ENCODE measurements at places on chromosomes 6 and 20.

DNA sequence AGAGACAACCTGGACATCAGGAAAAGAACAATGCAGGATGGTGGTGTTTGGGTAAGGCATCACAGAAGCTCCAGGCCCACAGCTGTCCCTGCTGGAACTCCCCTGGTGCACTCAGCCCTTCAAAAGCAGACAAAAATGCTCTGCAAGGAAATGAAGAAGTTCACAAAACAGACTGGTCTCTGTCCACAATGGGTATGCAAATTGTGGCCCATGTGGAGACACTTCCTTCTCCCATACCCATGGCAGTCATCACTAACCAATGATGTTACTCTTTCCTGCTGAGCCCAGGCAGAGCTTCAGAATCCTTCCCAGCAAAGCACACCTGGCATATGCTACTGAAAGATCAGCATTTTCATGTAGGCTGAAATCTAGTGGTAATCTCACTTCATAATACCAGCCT lies 42.6 kb upstream of the PXDC1 start:
- no peak for DNase-seq

DNA sequence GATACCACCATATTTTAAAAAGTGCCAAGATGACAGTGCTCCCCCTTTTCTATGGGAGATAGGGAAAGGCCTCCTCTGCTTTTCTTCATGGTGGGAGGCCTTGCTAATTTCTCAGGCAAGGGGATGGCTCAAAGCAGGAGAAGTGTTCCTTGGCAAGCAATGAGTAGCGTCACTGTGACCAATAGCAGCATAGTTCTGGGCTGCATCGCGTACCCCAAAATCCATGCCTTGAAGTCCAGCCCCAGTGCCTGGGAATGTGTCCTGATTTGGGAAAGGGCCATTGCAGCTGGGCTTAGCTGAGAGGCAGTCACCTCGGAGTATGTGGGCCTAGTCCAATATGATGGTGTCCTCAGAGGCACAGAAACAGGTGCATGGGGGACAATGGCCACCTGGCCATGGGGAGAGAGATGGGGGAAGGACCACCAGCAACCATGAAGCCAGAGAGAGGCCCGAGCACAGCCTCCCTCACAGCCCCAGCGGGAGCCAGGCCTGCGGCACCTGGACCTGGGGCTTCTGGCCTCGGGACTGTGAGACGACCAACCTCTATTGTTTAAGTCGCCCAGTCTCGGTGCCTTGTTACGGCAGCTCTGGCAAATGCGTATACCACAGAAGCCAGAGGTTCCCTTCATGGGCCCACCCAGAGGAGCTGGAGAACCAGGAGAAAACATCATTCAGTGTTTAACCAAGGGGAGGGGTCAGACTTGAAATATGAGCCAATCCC lies 153.1 kb upstream of the RPS6KA2 start:
- DNase-seq = no peak

GRCh38 chr6:130105996-130106704 lies 87.8 kb downstream of the L3MBTL3 start:
- DNase-seq = no peak

GRCh38 chr6:125099211-125100073 lies 54.1 kb upstream of the TPD52L1 start:
- DNase-seq = peak; percentile 14

DNA sequence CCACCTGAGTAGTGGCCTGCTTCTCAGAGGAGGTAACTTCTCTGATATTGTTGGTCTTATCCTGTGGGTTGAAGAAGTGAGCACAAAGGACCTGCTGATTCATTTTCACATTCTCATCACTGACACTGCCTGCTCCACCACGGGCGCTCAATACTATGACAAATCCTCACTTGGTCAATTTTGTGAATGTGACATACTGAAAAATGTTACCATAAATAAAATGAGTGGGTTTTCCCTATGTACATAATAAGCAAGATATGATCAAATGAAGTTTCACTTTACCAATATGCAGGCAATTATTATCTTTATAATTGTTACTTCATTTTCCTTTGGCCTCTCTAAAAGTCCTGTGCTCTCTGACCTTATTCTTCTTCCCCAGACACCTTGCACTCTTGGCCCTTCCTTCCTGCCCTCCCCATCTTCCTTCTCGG lies 71.5 kb upstream of the RIPOR2 start:
- no peak for DNase-seq

DNA sequence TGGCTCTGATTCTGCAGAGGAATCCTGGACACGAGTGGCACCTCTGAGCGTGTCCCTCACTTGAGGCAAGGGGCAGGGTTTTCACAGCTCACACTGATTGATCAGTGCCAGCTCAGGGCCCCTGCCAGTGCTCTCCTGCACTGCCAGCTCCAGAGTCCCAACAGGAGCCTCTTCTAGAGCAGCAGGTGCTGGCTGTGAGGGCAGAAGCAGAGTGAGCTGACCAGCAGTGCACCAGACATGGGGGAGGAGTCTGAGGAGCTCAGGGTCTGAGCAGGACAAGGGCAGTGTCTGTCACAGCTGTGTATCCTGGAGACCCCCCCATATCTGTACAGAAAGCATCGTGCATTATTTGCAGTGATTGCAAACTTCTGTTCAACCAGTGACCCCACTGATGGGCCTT lies 31.5 kb upstream of the THBS2 start:
- DNase-seq = no peak

GRCh38 chr6:156828280-156828703 lies 51.1 kb downstream of the ARID1B start:
- no peak for DNase-seq

GRCh38 chr6:33213989-33214335 lies 5.7 kb downstream of the RING1 start:
- DNase-seq = no peak

GRCh38 chr6:148105695-148106094 lies 236.9 kb upstream of the SASH1 start:
- DNase-seq = no peak

GRCh38 chr20:21528870-21529269 lies 15.0 kb upstream of the NKX2-2 start:
- no peak for DNase-seq

- DNase-seq = no peak
Observed at GRCh38 chr6:83921315-83921714, 61.8 kb downstream of the CYB5R4 start.

DNA sequence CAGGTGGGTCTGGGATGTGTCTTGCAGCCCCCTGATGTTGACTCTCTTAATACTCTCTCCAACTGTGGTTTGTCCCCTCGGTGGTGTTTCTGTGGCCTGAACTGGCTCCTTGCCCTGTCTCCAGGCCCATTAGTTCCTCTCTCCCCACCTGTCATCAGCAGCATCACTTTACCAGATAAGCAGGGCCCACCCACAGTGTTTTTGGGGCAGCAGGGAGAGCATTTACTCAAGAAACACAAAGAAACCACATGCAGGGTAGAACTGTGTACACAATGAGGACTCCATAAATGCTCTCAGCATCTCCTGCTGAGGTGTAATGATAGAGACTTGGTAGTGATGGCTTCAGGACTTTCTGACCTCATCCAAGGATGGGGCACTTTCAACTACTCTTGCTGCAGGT lies 20.2 kb upstream of the MRPS18A start:
- no peak for DNase-seq

- DNase-seq = no peak
Observed at GRCh38 chr20:62239278-62239879, 1.1 kb downstream of the OSBPL2 start.

GRCh38 chr6:136362421-136363356 lies 73.0 kb upstream of the BCLAF1 start:
- DNase-seq = no peak

- DNase-seq = no peak
Observed at GRCh38 chr20:3163099-3164042, 3.7 kb upstream of the FASTKD5 start.

GRCh38 chr20:10505827-10506226 lies 70.7 kb downstream of the SLX4IP start:
- no peak for DNase-seq

- DNase-seq = peak; percentile 52
Observed at GRCh38 chr6:14921170-14921569, 324.7 kb upstream of the JARID2 start.

DNA sequence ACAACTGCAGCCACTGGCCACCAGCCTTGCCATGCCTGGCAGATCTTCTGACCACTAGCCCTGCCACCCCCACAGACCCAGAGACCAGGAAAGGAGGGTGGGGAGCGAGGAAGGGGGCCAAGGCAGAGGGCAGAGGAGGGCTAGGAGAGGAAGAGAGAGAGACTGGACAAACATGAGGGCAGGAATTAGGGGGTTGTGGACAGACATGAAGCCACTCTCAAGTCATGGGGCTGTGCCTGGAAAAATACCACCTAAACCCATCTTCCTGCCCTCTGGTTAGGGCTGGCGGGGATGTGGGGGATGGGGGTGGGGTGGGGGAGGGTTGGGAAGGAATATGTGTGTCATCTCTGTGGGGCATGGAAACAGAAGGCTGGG lies 1.4 kb upstream of the SLC29A1 start:
- no peak for DNase-seq

DNA sequence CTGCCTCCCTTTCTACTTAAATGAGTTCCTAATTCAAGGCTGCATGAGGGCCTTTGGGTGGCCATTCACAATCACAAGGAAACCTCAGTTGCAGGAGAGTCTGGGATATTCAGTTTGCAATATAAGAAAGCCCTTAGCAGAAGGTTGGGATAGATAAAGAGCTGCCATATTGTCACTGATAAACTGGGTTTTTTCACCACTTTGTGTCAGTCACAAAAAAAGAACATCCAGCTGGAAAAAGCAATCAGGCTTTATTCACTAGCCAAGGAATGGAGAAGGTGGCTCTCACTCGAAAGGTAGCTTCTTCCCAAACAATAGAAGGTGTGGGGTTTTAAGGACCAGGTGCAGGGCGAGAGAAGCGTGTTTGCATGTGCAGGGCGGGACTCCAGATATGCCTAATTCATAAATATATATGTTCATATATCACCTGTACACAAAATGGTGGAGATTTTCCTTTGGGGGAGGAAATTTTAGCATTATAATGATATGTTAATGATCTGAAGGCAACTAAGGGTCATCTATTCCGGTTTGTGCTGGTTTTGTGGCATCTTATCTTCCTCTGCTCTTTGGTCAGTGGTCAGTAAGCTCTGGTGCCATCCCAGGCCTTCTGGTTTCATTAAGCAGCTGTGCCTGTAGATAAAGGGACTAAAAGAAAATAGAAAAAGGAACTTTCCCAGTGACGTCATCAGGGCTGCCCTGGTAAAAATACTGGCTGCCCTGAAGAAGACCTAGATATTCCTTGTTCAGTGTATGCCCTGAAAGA lies 97.1 kb upstream of the IYD start:
- no peak for DNase-seq

GRCh38 chr20:48880981-48881657 lies 40.4 kb upstream of the ARFGEF2 start:
- DNase-seq = peak; percentile 24

DNA sequence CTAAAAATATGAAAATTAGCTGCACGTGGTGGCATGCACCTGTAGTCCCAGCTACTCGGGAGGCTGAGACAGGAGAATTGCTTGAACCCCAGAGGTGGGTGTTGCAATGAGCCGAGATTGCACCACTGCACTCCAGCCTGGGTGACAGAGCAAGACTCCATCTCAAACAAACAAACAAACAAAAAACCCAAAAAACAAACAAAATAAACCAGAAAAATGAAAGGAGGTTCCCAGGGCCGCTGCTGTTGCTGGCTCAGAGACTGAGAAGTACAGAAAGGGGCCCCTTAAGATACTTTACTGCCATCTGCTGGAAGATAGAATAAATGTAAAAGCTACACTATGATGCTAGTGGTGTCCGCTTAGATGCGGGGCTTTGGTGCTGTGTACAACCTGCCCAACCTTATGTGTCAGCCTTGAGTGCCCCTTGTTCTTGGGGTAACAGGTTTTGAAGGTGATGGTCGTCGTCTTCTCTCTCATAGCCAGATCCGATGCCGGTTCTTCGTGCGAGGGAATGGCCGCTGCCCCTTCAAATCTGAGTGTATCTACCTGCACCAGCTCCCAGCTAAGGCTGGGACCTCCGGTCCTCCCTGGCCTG lies 2.8 kb upstream of the FANCE start:
- no peak for DNase-seq

DNA sequence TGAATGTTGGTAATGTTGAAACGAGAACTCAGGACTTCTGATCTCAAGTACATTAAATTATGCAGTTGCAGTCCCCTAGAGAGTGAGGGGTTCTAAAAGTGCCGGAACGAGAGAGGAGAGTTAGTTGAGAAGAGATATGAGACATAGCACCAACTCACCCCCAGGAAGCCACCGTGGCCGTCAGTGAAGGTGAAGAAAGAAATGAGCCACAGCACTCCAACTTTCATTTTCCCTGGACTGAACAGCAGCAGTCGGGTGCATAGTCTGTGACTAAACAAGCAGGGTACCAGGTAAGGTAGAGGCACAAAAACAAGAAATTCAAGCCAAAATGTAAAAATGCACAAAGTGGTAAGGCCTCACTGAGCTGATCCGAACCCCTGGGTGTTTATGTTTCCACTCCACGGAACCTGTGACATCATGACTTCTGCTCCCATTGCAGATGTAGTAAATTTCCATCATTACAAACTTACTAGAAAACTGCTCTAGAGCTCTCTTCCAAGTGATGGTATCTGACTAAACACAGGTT lies 13.2 kb downstream of the ADGRF1 start:
- no peak for DNase-seq

DNA sequence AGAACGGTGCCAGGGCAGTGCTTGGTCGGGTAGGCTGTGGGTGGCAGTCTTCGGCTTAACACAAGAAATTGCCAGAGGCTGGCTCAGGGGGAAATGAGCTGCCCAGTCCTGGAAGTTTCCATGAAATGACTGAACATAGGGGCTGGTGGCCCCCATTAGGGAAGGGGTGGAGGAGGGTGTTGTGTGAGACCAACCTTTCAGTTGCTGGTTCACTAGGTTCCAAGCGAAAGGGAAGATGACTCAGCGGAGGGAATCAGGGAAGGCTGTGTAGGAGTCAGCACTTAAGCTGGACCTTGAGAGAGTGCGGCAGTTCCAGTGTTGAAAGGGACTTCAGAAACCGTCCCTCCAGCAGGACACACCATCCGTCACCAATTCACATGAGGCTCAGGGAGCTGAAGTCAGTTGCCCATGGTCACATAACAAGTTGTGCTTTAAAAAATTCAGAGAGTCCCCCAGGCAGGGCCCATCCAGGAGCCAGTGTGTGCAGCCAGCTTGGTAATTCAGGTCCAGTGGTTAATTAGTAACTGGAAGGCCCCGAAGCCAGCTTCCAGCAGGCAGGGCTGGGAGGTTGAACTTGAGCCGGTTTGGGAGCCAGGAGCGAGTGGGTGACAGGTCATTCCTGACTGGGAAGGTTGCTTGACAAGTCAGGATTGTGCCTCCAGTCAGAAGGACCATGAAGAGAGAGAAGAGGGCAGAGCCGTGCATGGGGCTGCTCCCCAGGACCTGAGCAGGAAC lies at the start of gene SGK2:
SGK2 (plus strand) TSS at position 616 of the 735 bp plus-strand sequence. CDS start 7,469 bp downstream, outside the sequence.
- peak; percentile 75 for DNase-seq

DNA sequence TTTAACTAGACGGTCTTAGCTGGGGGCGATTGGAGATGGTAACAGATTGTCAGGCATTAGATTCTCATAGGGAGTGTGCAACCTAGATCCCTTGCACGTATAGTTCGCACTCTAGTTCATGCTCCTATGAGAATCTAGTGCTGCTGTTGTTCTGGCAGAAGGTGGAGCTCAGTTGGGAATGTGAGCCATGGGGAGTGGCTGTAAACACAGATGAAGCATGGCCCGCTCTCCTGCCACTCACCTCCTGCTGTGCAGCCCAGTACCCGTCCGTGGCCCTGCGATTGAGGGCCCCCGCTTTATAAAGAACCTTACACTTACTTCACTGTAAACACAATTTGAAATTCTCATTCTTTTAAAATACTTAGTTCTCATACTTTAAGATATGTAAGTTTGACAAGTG lies 339.4 kb downstream of the CDH26 start:
- no peak for DNase-seq
